GM10248 (cell line): ENCODE measurements at places on chromosomes 5 and 9.

GRCh38 chr9:78146241-78146640, 89.6 kb upstream of the CEP78 start:
- DNase-seq = no peak

DNA sequence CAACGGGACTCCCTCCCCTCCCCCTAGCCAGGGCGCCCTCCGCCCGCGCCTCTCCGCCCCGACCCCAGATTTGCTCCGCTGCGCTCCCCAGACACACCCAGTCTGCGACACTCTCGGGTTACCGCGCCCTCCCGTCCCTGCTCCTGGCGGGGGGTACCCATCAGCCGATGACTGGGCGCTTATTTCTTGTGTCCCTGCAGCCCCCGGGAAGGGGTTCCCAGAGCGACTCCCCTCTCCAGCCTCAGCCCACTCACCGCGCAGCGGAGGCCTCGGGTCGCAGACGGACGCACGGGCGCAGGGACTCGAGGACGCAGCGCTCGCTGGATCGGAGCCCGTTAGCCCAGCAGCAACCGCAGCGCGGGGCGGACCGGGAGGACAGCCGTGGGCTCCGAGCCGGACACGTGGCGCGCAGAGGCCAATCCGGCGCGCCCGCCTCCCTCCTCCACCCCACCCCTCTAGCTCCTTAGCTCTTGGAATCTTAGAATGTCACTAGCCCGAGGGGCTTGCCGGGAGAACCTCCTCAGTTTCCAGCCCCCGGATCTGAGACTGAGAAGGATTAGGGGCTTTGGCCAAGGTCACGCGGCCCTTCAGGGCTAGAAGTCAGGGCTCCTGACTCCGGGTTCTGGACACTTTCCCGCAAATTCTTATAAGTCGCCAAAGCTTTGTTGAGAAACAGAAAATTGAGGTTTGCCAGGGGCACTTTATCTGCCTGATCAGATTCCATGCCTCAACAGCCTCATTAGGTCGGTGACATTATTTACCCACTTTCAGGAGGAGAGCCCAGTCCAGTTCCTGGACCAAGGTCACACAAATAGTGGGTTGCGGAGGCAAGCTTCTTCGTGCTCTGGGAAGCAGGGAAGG, at the start of gene ANXA6:
Gene ANXA6 (minus strand): TSS at position 354 of the 861 bp plus-strand sequence. CDS start 9,878 bp downstream, outside the sequence.
- peak; percentile 81 for DNase-seq

DNA sequence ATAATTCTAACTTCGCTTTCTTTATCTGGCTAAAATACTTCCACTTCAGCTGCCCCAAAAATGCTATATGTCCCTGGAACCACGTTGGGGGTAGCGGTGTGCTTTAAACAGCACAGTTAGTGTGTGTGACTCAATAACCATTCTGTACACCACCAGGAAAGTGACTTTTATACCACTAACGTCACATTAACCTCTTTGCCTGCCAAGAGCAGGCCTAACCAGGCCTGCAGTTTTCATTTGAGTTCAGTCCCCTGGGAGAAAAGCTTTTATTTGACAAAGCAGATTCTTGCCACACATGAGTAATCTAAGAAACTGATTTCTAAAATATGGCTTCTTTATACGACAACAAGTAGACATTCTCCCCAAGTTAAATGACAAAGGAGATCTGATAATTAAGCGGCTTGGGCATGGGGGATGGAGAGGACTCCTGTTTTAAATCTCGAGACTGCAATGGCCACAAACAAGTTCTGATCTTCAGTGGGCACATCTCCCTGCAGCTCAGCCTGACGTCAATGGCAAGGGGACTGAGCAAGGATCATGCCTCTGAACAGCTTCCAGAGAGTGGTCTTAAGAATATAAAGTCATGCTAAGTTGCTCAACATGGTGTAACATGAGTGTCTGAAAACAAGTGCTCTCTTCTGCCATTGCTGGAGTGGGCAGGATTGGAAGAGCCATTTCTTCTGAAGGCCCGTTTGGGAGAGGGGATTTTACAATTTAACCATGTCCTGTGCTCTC, 91.8 kb downstream of the GLIS3 start:
- DNase-seq = no peak

DNA sequence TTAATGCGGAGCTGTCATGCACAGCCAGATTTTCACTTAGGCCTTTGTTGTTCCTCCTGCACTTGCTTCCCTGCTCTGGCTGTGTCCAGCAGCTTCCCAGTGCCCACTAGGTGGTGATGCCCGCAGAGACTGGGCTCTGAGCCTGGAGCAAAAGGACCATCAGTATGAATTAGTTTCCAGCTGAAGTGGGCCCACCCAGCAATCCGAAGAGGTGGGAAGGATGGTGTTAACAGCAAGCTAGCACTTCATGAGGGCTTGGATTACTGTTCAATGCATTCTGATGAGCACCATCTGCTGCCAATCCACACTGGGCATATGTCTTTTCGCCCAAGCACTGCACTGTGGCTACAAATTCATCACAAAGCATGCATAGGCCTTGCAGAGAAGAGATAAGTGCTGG, 459.1 kb downstream of the SPOCK1 start:
- DNase-seq = no peak

DNA sequence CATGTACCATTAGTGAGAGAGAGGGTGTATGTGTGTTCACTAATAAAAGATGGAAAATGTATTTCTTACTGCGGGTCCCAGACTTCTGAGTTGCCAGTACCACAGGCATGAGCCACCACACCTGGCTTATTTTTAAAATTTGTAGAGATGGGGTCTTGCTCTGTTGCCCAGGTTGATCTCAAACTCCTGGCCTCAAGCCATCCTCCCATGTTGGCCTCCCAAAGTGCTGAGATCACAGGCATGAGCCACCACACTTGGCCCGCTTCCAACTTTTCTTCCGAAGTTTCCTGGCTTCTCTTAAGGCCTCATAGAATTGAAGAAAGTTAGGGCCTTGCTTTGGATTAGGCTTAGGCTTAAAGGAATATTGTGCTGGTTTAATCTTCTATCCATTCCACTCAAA, 40.4 kb upstream of the F2RL2 start:
- no peak for DNase-seq

GRCh38 chr9:78863531-78863930, 566.6 kb downstream of the PSAT1 start:
- DNase-seq = no peak

GRCh38 chr5:172733131-172733973, 37.6 kb downstream of the DUSP1 start:
- no peak for DNase-seq

DNA sequence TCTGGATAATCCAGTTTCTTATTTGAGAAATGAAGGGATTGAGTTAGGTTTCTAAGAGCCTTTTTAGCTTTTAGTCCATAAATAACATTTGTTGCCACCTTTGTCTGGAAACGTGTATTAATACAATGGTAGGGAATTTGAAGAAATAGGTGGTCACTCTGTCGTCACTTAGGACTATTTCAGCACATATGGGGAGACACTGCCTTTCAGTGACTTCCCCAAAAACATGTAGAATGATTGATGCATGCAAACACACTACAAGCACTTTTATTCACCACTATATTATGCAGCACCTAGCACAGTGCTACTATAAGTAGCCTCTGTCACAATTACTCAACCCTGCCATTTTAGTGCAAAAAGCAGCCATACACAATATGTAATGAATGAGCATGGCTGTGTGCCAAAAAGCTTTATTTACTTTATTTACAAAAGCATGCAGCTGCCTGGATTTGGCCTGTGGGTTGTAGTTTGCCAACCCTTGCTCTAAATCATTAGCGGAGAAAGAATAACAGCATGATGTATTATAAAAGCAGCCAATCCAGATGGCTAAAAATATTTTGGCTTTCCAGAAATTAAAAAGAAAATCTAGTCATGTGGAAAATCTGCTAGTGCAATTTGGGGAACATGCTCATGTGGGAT, 154.2 kb upstream of the HMHB1 start:
- DNase-seq = no peak

DNA sequence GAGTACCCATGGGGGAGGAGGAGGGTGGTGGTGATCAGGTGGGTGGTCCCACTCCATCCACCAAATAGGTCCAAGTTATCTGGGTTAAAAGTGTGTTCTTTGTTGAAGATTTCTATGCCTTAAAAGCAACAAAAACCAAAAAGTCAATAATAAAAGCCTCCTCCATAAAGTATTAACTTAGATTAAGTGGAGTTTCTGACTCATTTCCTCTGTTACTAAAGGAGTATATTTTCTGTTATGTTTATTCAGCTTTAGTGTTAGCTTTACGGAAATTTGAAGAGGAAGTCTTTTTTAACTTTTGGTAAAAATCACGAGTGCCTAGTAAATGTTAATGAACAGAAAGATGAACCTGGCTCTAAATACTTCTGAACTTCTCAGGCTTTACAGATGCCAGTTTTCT, 17.8 kb downstream of the FBXO38 start:
- no peak for DNase-seq

DNA sequence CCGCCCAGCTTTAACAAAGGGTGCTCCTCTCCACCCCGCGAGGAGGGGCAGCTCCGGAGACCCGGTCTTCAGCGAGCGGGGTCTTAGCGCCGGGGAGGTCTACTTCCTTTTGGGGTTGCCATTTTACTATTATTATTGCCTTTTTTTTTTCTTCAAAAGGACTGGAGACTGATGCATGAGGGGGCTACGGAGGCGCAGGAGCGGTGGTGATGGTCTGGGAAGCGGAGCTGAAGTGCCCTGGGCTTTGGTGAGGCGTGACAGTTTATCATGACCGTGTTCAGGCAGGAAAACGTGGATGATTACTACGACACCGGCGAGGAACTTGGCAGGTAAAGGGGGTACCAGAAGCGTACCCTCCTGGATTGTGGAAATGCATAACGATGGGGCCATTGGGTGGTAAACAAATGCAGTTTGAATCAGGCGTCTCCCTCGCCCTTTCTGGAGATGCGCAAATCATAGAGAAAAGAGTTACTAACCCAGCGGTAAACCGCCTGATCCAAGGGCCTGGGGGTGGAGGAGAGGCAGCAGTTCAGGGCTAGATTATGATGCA, 1.2 kb downstream of the DAPK1 start:
- DNase-seq = no peak

- no peak for DNase-seq
Observed at GRCh38 chr9:24073007-24073592, 247.1 kb upstream of the ELAVL2 start.

DNA sequence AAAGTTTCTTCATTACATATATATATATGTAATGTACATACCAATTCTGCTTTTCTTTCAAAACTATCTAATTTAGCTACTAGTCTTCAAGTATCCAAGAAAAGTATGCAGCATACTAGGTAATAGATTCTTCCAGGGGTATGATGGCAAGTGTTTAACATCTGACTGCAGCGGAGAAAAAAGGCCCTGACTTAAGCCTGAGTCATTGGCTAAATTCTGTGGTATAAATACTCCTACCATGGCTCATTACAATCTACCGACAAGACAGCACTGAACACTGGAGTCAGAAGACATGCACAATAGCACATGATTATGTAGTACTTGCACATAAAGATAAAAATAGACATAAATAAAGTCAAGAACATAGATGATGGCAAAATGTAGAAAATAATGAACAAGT, 439.9 kb downstream of the BRINP1 start:
- no peak for DNase-seq

- DNase-seq = no peak
Observed at GRCh38 chr5:179065703-179066102, 5.5 kb downstream of the ZNF354C start.

DNA sequence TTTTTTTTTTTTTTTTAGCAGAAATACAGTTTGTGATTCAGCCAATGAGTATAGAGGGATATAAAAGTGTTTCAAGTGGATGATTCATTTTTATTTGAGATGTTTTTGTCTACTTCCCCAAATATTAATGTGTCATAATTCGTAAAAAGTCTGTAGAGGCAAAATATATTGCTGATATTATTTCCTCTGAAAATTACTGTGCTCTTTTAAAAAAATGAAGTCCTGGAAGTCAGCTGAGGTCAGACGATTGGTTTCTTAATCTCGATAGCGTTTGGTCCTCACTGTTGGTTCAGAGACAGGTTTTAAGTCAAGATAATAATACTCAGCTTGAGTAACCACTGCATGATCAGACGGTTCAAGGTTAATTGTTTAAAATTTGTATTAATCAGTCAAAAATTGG, 19.5 kb downstream of the IL9 start:
- no peak for DNase-seq

- no peak for DNase-seq
Observed at GRCh38 chr9:123691765-123692303, 238.1 kb downstream of the DENND1A start.

DNA sequence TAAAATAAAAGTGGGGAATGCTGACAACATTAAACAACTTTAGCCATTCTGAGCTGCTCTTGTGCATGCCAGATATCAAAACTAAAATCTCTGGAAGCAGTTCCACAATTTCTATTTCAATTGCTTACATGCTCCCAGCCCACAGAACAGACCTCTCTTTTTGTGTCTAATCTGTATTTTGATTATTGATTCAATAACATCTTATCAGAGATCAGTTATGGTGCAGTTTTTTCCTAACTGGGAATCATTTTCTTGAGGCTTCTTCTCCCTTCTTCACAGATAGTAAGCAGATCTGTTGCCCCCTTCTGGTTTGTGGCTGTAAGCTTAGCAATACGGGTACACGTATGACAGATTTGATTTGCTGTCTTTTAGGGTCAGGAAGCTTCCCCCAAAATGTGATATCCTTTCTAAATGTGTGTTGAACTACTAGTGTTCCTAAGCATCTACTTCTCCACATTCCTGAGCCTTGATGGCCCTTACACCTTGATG, 39.4 kb downstream of the MRPS27 start:
- peak; percentile 19 for DNase-seq

- DNase-seq = no peak
Observed at GRCh38 chr9:137026828-137027227, 1.2 kb downstream of the ABCA2 start.

DNA sequence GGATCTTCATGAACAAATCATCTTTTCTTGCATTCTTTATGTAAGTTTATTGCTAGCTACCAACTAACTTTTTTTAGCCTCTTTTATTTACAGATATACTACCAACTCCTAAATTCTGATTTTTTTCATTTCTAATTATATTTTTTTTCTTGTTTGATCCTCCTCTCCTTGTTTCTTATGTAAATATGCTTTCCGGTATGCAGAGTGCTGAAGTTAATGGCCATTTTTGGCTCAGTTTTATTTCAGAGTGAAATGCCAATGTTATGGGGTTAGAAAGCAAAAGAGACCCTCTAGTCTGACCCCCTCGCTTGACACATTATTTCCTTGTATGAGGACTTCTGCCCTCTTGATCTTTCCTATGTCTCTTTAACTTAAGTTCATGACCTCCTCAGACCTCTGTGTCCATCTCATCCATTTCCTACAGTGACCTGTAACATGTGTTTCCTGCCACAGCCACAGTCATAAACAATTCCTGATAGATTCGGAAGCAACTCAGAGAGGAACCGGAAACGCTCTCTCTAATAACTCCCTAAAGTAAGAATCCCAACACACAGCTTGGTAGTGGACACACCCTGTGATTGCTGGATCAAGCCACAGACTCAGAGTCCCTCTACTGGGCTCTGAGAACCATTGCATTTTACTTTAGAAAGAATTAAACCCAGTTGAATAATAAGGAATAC, 42.9 kb upstream of the AFAP1L1 start:
- DNase-seq = no peak

- DNase-seq = no peak
Observed at GRCh38 chr9:106052735-106053134, 358.4 kb downstream of the TMEM38B start.

- DNase-seq = no peak
Observed at GRCh38 chr5:55039843-55040242, 15.8 kb downstream of the GZMK start.
